ENCODE measurements at places on chromosomes 7 and 10.

DNA sequence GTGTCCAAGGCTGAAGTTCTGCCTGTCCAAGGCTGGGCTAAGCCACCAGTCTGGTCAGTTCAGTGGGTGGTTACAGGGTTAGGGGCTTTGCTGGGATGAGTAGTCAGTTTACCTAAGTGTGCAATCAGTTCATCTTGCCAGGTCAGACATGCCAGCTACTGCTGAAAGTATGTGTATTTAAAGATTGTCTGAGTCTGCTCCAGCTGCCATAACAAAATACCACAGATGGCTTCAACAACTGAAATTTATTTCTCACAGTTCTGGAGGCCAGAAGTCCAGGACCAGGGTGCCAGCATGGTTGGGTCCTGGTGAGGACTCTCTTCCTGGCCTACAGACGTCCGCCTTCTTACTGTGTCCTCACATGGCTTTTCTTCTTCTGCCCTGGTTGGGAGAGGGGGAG lies 52.4 kb upstream of the TNS3 start:
- DNase-seq: no peak

DNA sequence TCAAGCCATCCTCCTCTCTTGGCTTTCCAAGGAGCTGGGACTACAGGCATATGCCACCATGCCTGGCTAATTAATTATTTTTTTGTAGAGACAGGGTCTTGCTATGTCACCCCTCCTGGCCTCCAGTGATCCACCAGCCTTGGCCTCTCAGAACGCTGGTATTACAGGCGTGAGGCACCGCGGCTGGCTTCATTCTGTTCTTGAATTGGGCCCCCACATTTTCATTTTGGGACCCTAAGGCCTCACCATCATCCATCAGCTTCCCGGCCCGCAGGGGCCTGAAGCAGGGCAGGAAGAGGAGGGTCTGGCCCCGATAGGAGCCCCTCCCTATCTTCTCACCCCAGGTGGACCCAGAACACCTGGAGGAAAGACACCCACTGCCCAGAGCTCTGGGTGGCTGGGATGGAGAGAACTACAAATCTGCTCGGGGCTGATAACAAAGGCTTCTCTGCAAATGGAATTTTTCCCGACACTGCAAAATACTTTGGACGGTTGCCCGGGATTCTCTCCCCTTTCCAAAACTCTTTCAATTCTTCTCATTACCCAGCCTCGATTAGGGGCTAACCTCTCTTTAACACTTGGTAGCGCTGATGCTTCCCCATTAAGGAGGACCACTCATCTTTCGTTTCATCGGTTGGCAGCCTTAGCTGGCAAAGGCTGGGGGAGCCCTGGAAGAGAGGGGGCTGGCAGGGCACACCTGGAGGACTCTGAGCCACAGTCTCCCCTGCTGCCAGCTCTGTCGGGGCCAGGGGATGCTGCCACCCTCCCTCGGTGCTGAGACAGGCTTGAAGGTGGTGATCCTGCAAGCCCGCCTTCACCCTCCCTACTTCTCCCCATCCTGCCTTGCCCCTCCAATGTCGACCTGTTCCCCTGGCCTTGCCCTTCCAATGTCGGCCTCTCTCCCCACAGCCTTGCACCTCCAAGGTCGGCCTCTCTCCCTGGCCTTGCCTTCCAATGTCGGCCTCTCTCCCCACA lies 81.0 kb upstream of the GNA12 start:
- DNase-seq: no peak

- no peak for DNase-seq
Measured at GRCh38 chr7:132622081-132622480, 45.8 kb upstream of the PLXNA4 start.

- DNase-seq: no peak
Measured at GRCh38 chr10:73044378-73045285, 52.0 kb downstream of the P4HA1 start.

DNA sequence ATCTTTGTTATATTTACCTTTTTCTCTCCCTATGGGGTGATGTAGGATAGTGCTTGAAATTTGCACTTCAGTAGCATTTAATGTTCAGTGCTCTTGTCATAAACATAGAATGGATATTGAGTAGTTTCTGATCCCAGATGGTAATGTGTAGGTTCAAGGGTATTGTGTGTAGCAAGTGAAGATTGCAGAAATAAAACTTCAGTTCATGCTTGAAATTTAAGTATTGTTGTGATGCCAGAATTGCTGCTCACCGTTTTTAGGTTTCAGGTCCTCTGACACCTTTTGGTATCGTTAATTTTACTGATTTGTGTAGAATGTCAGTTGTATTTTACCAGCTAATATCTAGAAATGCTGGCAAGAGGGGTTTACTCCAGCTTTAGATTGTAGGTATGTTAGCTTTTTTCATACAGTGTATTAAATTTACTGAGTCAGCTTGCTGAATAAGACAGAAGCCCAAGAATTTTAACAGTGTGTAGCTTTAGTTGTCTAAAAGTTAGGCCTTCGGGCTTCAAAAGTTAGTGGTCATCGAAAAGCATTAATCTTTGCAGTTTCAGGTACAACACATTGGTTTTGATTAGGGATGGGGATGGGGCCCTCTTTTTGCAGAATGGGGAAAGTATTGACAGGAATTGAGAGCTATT lies 1.9 kb downstream of the PTEN start:
- DNase-seq: no peak

DNA sequence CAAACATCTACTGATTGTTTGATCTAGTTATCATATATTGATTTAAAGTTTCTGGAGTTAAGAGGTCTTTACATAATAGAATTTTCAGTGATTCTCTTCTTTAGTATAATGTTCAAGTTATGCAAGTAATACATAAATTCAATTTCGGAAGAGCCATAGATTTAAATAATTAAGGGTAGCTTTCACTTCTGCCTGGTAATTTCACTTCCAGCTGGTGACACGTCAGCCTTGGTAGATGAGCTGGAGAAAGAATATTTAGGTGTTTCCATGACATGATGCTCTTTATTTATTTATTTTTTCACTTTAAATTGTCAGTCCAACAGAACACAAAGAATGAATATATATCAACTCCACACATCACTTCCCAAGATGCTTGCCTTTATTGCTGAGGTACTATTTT lies 5.2 kb upstream of the OTUD1 start:
- no peak for DNase-seq

DNA sequence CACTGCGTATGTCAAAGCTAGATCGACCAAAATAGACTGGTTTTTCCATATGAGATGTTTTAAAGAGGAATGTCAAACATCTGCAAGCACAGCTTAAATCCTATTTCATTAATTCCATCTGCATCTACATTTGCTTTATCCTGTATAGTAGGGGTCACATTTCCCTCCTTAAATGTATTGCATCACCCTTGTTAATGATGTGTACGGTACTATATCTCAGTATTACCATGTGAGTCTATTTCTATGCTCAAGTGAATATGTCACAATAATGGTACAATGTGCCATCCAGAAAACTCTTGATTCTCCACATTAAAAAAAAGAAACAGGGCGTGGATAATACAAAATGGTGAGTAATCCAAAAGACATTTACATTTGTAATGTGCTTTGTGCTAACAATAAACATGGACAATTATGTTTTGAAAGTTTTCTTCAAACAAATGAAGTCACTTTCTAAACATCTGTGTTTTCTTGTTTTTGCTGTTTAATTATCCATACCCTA lies 56.6 kb downstream of the TWIST1 start:
- DNase-seq: no peak

DNA sequence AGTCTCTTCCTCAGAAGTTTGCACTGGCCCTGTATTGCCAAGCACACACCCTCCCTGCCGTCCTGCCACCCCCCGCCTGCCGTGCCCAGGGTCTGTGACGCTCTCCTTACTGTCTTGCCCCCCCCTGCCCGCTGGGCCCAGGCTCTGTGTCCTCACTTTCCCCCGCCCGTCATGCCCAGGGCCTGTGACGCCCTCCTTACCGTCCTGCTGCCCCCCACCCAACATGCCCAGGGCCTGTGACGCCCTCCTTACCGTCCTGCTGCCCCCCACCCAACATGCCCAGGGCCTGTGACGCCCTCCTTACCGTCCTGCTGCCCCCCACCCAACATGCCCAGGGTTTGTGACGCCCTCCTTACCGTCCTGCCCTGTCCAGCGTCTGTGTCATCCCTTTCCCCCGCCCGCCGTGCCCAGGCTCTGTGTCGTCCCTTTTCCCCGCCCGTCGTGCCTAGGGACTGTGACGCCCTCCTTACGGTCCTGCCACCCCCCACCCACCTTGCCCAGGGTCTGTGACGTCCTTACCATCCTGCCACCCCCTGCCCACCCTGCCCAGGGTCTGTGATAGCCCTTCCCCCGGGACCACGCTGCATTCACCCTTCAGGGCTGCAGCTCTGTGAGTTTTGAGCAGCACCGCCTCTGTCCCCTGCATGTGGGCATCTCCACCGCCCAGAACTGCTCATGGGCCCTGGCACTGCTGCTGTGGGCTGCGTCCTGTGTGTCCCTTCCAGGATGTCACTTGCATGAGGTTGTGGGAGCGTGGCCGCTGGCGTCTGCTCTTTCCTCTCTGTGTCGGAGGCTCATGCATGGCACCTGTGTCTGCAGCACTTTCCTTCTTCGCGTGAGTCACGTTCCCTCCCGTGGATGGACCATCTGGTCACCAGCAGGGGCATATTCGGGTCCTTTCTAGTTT lies 19.3 kb upstream of the PRKAR1B start:
- DNase-seq: no peak

DNA sequence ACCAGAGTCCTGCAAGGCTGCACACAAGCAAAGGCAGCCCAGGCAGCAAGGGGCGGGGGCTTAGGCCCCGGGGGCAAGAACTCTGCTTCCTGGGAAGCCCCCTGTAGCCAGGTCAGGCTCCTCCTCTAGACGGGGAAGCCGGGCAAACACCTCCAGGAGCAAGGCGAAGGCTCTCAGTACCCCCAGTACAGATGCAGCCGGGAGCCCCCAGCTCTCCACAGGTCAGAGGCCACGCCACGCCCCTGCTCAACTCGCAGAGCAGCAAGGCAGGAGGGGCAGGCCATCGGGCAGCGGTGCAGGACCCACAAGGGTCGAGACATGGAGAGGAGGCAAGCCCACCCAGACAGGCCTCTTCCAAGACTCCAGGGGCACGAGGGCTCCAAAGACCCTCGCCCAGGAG lies 108.8 kb downstream of the MAD1L1 start:
- DNase-seq: no peak

DNA sequence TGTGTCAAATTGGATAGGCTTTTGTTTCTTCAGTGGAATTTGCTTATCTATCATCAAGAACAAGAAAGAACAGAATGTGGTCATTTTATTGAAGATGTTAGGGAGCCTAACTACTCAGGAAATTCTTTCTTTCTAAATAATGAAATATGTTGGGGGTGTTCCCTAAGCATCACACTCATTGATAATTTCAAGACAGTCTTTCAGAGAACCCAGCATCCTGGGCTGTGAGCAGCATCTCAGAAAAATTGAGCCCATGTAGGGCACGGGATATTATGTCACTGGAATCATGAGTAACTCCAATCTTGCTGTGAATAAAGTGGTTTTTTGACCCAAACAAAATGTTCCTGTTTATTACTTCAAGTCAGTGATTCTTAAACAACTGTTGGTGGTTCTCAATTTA lies 27.3 kb downstream of the PON1 start:
- no peak for DNase-seq

DNA sequence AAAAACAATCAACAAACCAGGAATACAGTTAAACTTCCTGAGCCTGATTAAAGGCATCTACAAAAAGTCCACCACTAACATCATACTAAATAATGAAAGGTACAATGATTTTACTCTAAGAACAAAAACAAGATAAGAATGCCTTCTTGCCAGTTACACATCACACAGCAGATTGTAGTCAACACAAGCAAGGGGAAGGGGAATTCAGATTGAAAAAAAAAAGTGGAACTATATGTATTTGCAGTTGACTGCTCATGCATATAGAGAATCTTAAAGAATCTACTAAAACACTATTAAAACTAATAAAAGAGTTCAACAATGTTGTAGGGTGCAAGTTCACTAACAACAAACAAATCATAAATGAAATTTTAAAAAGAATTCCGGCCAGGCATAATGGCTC lies 28.5 kb downstream of the ZNF33B start:
- DNase-seq: no peak

GRCh38 chr7:107446531-107446930 lies 23.3 kb upstream of the GPR22 start:
- no peak for DNase-seq

GRCh38 chr7:11831156-11831735 lies 752 bp downstream of the THSD7A start:
- DNase-seq: no peak

GRCh38 chr7:157339777-157340677 lies 3.2 kb downstream of the DNAJB6 start:
- DNase-seq: peak; percentile 43

GRCh38 chr10:67319976-67320375 lies 376.0 kb downstream of the CTNNA3 start:
- no peak for DNase-seq

- DNase-seq: no peak
Measured at GRCh38 chr7:82122275-82122674, 321.3 kb downstream of the CACNA2D1 start.

- DNase-seq: peak; percentile 48
Measured at GRCh38 chr7:151232917-151233701, 826 bp downstream of the CHPF2 start.

DNA sequence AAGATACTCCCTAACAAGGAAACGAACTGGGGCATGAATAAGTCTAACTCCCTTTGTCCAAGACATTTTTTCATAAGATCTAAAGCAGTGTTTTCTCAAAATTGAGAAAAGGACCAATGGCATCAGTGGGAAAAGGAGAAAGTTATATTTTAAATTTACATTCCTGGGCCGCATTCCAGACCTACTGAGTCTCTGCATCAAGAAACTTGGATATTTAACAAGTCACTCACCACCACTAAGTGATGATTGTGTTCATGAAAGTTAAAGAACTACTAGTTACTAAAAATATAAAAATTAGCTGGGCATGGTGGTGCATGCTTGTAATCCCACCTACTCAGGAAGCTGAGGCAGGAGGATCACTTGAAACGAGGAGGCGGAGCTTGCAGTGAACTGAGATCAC lies 149.6 kb upstream of the MEOX2 start:
- no peak for DNase-seq

DNA sequence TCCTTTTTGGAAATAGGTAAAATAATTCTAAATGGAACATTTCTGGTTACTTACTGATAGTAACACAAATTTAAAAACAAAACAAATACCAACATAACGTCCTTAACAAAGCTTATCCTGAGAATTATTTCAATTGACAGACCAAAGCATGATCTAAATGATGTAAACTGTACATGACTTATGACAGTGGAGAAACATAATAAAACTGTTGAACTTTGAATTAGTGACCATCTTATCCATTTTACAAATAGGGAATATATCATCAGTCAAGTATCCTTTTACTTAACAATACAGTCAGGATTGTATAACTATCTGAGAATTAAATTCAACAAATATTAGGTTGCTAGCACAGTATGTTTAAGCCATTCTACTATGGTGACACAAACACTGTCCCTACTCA lies 2.4 kb downstream of the IPMK start:
- DNase-seq: no peak

DNA sequence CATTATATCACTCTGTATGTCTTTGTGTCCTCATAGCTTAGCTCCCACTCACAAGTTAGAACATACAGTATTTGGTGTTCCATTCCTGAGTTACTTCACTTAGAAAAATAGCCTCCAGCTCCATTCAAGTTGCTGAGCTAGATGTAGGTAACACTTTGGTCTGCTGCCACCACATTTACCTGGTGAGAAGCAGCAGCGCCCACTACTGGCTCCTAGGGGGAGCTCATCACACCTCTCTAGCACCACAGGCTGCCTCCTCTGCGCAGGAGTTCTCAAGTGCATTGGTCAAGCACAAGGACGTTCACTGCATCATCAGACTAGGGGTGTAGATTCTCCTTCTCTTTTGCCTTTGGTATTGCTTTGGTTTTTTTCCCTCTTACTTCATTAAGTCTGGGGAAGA lies 530.9 kb upstream of the AUTS2 start:
- DNase-seq: no peak

Measured in activated CD8-positive, alpha-beta memory T cell treated with anti-CD3 and anti-CD28 coated beads for 4 hours (primary cell).